ENCODE measurements at places on chromosomes 4 and X.

DNA sequence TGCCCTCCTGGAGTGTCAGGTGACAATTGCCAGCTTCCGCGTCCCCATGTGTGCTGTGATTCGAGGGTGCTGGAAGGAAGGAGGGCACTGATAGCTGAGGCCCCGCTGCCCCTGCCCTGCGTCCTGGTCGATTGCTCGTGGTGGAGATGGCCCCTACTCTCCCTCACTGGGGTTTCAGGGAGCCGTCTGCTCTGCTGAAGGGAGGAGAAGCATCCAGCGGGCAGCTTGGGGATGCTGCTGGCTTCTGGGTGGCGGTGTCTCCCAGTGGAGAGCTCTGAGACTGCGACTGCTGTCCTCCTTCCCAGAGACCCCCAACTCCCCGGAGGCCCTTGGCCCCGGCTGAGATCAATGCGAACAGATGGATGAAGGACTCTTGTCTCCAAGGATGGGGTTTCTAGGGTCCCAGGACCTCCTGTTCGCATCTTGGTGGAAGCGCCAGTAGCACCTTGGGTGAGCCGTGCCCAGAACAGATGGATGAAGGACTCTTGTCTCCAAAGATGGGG lies 98.6 kb downstream of the PSAPL1 start:
- no peak for DNase-seq

GRCh38 chrX:37818031-37818430 lies 29.3 kb downstream of the DYNLT3 start:
- no peak for DNase-seq

DNA sequence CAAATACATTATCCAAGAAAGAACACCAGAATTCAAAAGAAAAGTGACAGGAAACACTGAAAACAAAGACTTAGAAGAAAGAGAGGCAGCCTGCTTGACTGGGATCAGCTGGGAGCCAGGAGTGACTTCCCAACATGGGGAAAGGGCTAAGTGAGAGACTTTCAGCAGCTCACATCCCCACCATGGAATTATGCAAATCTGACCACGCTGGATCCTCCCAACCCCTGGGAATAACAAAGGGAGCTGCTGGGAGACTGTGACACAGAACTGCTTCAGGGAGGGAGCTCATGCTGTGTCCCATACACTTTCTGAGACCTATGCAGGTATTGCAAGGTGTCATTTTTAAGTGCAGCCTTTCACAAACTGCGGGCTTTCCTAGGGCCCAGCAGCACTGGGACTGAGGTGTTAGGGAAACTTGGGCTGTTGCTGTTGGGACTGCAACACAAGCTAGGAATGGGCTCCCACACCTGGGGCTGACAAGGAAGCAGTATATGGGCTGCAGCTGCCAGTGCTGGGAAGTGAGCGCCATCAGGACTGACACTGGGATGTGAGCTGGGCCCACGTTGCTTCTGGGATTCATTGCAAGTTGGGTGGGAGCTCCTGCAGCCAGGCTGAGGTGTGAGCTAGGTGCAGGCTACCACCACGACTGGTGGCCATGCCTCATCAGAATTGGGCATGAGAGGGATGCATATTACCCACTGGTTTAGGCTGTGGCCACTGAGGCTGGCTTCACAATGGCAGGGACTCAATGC lies 139.1 kb downstream of the KDR start:
- no peak for DNase-seq

DNA sequence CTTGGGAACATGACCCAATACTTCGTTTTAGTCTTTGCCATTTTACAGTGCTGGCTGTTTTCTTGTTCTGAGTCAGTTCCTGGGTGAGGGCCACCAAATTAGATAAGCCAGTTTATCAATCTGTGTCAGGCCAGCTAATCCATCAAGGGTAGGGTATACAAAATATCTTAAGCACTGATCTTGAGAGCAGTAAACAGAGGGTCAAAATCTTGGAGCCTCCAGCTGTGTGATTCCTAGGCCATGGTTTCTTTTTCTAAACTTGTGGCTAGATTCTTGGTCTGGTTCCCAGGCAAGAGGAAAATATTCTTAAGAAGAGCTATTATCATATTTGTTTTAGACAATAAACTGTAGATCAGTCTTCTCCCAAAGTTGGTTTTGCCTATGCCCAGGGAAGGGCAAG lies 1396.6 kb upstream of the PABPC4L start:
- no peak for DNase-seq

DNA sequence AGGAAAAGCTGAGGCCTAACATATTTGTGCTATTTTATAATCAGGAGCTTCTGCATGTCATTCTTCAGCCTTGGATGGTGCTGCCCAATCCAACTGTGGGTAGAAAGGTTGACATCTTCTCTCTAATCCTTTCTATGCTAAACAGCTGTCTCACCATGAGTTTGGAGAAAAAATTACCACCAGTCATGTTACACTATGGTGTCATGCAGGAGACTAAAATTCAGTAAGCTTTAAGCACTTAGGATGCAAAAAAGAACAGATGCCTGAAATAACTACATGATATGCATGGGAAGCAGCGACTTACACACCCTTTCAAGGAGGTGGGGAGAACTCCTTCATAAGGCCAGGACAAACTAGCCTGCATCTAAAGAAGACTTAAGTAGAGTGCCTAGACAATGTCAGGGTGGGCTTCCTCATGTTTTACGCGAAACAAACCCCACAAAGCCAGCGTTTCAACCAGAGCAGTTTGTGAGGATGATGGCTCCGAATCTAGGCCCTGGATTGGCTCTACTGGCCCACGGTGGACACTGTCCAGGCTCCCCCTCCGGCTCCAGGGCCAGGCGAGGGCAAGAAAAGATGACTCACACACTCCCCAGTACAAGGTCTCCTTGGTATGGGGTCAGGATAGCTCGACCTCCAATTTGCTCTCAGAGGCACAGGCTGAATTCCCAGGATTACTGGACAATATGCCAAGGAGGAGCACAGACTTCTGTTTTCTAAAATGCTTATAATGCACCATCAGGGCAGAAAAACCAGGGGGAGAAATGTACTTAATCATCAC lies 45.1 kb downstream of the STX18 start:
- DNase-seq, result no peak

DNA sequence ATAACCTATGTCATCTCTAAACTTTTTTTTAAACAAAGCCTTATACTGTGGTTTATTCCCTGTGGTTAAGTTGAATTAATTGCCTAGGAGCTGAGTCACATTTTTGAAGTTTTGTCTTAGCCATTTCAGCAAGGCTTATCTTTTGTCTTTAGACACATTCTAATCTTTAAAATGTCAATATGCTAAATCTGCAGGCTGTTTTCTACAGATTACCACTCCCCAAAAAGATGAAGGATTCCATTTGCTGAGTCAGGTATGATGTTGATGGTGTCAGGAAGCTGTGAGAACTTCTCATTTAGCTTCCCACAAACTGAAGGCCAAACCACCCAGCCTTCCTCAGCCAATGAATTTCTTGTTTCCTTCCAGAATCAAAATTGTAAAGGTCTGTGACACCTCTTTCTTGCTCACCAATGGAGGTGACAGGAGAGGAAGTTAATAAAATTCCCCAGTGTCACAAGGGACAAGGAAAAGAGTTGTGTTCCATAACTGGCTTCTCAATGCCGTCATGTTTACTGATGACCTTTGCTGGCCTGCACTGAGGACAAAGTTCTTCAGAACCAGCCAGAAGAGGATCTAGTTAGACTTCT lies 3.7 kb upstream of the CXCL6 start:
- DNase-seq, result no peak

DNA sequence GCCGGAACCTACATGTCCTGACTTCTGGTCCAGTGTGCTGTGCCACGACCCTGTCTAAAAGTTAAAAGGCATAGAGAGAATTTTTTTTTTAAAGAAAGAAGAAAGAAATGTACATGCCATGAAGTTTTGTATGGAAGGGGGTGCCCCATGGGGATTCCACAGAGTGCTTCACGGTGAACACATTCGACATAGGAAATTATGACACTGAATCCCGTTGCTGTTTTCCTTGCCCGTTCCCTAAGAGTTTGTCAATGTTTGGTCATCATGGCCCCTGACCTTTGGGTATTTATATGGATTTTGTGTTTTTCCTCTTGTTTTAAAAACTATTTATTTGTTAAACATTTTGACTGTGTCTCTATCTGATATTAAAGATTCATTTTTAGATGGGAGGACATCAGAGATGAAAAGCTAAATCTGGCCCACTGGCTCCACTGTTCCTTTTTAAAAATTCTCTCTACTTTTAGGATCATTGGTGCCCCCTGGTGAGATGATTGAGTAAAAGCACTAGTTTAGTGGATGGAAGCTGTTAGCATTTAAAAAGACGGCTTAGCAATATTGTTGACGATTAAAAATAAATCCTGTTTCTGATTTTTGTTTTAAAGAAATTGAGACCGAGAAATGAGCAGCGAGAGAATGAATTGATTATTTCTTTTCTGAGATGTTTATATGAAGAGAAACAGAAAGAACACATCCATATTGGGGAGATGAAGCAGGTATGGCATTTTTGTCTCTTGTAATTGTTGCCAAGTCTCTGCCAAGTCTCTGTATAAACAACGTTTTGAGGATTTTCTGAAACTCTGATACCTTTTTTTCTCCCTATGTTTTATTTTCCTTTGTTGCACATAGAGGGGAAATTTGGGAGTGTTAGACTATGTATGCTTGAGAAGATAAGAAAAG lies 75.0 kb downstream of the PTTG2 start:
- no peak for DNase-seq

DNA sequence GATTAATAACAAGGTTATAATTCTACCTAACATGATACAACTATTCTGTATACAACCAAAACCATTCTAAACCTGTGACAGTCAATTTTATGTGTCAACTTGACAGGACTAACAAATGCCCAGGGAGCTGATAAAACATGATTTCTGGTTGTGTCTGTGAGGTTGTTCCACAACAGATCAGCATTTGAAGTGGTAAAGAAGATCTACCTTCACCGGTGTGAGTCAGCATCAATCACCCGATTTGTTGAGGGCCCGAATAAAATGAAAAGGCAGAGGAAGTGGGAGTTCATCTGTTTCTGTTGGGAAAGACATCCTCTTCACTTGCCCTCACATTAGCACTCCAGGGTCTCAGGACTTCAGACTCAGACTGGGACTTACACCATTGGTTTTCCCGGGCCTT lies 187.9 kb downstream of the MAB21L2 start:
- DNase-seq, result no peak

- no peak for DNase-seq
Observed at GRCh38 chr4:112593438-112594133, 43.1 kb downstream of the ZGRF1 start.

DNA sequence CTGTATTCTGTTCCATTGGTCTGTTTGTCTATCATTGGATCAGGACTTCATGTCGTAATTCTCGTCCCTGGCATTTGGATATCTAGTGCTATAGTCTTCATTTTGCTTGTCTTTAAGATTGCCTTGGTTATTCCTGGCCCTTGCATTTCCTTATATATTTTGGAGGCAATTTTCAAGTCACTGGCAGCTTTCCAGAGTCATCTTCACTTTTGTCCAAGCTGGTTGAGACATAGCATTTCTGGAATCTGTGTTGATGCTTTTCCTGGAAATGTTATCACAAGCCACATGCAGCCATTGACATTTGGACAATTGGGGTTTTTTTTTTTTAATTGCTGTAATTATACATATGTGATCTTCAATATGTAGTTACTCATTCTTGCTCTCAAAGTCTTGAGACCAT lies 45.2 kb upstream of the HGFAC start:
- no peak for DNase-seq

DNA sequence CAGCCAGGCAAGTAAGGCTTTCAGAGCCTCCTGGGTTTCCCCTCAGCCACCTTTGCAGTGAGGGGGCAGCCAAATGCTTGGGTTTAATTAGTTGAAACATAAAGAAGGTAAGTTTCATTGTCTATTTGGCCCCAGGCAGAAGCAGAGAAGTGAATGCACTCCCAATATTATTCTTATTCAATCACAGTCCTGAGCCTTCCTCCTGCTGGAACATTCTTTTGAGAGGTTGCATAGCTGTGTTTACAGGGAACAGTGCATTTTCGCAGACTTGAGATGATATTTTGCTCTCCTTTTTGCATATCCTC lies 13.9 kb downstream of the SLC2A9 start:
- DNase-seq, result no peak

DNA sequence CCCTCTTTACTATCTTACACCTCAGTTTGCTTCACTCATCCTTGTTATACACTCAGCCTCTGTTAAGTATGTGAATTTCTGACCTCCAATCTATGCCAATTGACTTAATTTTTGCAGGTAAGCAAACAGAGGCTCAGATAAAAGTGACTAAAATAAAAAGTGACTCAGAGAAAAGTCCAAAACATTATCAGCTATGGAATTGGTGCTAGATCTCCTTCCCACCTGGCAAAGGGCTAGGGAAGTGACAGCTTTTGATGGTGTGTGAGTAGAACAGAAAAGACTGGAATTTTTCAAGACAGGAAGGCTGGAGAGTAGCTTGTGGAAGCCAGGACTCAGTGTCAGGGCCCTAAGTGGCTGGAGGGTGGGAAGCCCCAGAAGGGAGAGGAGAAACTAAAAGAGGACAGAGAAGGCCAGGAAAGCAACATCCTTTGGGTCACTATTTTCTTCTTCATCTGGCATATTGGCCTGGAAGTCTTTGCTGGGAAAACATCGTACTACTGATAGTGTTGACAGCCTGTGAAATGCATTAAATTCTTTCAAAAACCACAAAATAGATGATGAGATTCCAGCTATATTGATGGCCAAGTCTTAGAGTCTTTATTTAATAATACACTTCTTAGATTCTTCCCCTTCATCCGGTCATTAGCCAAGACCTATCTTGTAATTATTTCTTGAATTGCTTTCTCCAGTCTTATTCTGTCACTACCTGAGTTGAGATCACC lies 392.8 kb downstream of the RAPGEF2 start:
- no peak for DNase-seq

GRCh38 chr4:123767806-123768205 lies 371.2 kb downstream of the SPRY1 start:
- no peak for DNase-seq

DNA sequence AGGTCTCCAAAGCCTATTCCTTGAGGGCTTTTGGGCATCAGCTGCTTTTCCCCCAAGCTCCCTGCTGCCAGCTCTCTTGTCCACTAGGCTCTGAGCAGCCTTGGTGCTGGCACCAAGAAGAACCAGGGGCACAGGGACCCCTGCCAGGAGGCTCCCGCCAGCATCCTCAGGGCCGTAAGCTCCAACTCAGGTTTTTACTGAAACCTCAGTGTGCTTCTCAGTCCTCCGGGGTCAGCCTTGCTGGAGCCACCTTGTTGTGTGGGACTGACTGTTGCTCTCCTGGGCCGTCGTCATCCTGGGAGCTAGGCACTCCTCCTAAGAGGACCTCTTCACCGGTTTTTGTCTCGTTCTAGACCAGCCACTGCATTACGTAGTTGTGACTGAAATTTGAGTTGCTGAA lies 38.9 kb downstream of the NOP14 start:
- DNase-seq, result no peak

- DNase-seq, result no peak
Observed at GRCh38 chrX:11296051-11296450, 2.8 kb downstream of the AMELX start.

- no peak for DNase-seq
Observed at GRCh38 chr4:155984106-155984797, 30.6 kb upstream of the CTSO start.

DNA sequence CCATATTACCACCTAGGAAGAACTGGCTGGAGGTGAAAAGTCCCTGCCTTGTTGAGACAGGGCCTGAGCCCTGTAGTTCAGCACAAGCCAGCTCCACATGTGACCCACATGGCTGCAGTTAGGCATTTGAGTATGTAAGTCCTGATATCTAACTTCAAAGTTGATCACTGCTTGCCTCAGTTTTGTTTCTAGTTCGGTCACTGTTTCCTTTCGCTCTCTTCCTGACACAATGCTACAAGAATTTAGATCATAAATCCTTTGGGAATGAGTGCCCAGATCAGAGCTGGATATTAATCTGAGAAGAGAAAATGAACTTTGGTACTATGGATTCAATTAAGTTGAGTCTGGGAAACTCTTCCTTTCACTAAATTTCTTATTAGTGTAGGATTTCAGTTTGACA lies 48.4 kb downstream of the AKAP4 start:
- DNase-seq, result no peak

Measured in cortex of kidney (tissue), 1 donor.